ENCODE measurements at places on chromosomes 4 and X.

GRCh38 chr4:16450031-16450430, 223.8 kb upstream of the TAPT1 start:
- DNase-seq = no peak

- DNase-seq = no peak
These were observed 76.3 kb upstream of the SHOX start for GRCh38 chrX:554271-554670.

DNA sequence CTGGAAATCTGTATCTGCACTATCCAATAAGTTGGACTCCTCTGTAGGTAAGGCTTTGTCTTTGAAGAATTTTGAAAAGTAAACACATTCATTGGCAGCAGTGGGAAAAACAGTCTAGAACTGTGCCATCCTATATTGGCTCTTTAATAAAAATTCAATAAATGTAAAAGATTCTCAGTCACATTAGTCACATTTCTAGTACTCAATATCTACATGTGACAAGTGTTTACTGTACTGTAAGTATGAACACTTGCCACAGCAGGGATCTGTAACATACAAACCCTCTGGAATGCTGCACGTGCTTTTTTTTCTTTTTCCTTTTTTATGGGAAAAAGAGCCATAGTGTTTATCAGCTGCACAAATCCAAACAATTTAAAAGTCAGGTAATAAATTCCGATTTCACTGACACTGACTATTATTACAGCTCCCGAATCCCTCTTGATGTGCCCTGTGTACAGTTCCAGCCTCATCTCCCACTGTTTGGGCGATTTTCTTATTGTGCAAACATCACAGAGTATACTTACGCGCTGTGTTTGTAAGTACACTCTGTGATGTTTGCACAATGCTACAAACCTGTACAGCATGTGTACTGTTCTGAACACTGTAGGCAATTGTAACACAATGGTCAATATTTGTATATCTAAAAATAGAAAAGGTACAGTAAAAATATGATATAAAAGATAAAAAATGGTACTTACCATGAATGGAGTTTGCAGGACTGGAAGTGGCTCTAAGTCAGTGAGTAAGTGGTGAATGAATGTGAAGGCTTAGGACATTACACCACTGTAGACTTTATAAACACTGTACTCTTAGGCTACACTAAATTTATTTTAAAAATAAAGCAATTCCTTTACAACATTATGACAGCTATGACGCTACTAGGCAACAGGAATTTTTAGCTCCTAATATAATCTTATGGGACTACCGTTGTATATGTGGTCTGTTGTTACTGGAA, 8.7 kb downstream of the PYURF start:
- DNase-seq = no peak

- DNase-seq = no peak
These were observed 504.2 kb upstream of the IGFBP7 start for GRCh38 chr4:57614257-57614932.

- DNase-seq = no peak
These were observed 206.1 kb downstream of the PPP3CA start for GRCh38 chr4:101141230-101141629.

- peak; percentile 16 for DNase-seq
These were observed 211.8 kb upstream of the PSAPL1 start for GRCh38 chr4:7646384-7647061.

DNA sequence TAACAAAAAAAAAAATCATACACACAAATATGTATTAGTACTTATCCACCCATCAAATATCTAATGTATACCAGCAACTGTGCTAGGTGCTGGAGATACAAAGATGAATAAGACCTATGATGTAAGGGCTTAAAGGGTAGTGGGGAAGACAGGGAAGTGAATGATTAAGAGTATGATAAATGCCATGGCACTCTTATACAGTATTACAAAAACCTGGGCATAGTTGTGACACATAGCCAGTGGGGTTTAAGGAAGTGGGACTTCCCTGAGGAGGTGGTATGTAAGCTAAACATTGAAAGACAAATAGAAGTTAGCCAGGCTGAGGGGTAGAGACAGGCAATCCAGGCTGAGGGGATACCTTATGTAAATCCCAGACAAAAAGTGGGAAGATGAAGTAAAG, 23.5 kb downstream of the CHM start:
- DNase-seq = peak; percentile 1
